ENCODE measurements at places on chromosomes 6 and 20. TPM values are rescaled to one million over a fixed set of nuclear protein-coding genes. Genes with fewer than 3 reads are reported as not detected.

DNA sequence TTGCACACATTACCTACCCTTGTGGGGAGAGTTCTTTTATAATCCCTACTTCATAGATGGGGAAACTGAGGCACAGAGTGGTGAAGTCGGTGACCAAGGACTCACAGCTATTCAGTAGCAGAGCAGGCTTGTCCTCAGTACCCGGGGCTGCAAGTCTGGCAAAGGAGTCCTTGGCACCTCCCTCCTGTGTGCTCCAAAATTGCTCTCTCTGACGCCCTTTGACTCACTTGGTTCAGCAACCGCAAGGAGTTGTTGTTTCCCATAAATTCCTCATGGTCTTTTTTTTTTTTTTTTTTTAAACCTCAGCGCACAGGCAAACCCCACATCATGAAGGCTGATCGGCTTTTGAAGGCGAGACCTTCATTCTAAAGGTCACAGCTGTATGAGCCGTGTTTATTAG lies 143.2 kb downstream of the CEBPB start:
- no peak for DNase-seq

DNA sequence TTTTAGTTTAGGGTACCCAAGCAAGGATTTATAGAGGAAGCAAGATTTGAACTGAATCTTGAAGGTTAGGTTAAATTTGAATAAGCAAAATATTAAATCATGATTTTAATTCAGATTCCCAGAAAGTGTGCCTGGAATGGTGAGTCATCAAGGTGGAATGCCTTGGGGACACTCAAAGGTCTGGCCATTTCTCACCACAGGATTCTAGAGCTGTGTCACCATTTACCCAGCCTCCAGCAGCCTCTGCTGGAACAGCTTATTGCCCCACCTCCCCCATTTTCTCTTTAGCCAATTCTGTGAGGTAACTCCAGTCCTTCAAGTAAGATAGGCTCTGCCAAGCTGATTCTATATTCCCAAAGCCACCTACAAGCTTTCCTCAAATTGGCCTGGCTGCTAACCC lies 181.4 kb downstream of the SIM1 start:
- DNase-seq: no peak

- no peak for DNase-seq
Observed at GRCh38 chr20:36507746-36508145, 33.6 kb upstream of the MYL9 start.

DNA sequence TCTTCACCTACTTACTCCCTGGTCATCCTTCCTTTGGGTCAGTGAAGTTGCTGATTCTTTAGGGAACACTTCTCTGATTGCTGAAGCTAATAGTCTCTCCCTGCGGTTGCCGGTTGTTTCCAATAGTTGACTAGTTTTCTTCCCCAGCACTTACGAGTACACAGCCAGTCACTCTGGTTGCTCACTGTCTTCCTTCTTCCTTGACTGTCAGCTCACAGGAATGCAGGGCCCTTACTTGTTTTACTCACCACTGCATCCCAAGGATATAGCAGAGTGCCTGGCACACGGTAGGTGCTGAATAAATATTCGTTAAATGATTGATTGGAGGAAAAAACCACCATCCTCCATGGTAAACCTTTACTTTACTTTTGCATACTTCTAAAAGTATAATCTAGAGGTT lies 345.0 kb downstream of the QKI start:
- DNase-seq: no peak

- no peak for DNase-seq
Observed at GRCh38 chr6:4676016-4676415, 100.2 kb upstream of the CDYL start.

GRCh38 chr20:62405981-62406513 lies 1.0 kb downstream of the CABLES2 start:
- DNase-seq: no peak

GRCh38 chr6:75551367-75551952 lies 50.2 kb upstream of the SENP6 start:
- DNase-seq: no peak

- no peak for DNase-seq
Observed at GRCh38 chr6:74936886-74937285, 269.0 kb downstream of the COL12A1 start.

GRCh38 chr6:55794136-55794812 lies 81.1 kb downstream of the BMP5 start:
- no peak for DNase-seq

DNA sequence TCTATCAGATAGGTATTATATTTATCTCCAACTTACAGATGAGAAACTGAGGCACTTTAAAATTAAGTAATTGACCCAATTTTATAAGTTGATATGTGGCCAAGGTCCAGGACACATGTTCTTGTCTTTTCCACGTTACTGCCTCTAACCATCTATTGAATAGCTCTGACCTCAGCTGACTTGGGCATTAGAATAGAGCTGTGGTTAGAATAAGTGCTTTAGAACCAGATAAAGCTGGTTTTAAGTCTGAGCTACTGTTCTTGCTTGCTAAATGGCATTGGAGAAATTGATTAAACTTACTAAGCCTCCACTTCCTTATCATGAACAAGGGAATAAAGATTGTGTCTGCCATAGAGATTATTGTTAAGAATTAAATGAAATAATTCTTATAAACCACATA lies 147.8 kb upstream of the DTNBP1 start:
- DNase-seq: no peak

DNA sequence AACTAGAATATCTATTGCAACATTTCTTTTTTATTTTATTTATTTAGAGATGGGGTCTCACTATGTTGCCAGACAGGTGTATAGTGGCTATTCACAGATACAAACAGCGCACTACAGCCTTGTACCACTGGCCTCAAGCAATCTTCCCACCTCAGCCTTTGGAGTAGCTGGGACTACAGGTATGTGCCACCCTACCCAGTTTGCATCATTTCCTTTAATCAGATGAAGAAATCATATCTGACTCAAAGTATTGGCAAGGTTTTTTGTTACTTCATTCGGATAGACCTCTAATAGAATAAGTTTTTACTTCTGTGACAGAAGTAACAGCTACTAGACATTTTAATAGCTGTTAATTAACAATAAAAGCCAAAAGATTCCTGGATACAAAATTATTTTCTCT lies 153.9 kb downstream of the CDK19 start:
- no peak for DNase-seq

GRCh38 chr6:2653369-2654032 lies 97.2 kb downstream of the MYLK4 start:
- DNase-seq: no peak

- no peak for DNase-seq
Observed at GRCh38 chr20:64100946-64101688, 6.2 kb downstream of the NPBWR2 start.

DNA sequence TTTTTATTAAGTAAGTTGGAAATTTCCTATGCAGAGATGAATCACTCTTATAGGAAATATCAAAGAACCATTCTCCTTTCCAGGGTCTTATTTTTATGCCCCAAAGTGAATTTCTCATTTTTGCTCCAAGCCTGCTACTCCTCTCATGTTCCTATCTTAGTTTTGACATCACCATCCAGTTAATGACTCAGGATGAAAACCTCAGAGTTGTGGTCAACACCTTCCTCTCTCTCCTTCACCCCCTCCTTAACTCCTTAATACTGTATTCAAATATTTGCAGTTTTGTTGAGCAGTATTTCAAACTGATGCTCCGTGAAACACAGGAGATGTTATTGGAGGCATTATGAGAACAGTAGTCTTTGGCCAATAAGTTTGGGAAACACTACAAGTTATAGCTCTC lies 64.1 kb downstream of the NRN1 start:
- no peak for DNase-seq

DNA sequence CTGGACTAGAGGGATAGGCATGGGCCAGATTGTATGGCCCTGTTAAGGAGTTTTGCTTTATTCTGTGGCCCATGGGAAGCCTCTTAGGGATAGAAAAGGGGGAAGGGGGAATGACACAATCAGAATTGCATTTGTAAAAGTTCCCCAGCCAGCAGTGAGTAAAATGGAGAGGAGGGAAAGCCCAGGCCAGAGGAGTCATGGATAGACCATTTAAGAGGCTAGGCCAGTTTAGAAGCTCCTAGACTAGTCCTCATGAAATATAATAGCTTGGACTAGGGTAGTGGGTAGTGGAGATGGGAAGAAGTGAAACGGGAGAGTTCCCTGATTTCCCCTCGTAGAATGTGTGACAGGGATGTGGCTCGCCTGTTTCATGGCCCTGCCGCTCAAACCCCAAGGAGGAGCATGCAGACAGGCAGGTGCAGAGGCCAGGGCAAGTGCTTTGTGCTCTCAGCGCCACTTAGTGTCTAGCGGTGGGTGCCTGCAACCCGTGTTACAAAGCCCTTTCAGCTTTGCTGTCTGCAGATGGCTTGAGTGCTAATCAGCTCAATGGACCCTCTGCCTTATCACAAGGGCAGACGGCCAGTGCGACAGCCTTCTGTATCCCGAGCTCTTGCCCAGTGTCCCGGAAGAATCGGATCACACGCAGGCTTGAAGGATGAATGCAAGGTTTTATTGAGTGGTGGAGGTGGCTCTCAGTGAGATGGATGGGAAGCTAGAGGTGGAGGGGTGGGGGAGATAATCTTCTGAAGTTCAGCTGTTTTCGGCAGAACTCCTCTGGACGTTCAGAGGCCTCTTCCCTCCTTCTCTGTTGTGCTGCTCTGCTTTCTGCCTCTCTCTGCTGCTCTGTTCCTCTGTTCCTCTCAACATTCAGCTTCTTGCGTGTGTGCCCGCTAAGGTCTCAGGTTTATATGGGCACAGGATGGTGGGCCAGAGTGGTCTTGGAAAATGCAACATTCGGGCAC lies 141.1 kb downstream of the CEP57L1 start:
- DNase-seq: no peak

DNA sequence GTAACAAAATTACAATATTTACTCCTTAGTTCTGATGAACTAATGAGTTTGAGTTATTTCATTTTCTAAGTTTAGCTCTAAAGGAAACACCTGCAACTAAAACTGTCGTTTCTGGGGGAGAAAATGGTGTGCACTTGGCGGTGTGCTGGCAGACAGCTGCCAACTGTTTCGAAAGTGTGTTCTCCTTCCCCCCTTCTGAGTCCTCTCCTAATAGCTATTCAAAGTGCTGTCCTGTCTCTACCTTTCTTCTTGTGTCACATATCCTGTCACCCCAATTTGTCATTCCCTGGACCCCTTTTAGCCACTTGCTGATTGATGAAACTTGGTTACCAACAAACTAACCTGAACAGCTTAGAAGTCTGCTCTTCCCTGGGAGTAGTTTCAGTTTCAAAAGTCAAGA lies 4.9 kb upstream of the UBE2J1 start:
- no peak for DNase-seq

- DNase-seq: no peak
Observed at GRCh38 chr20:45300961-45301360, 5.7 kb upstream of the RBPJL start.

GRCh38 chr6:163459007-163459406 lies 44.5 kb downstream of the QKI start:
- DNase-seq: no peak

- DNase-seq: no peak
Observed at GRCh38 chr6:163346497-163346961, 68.0 kb upstream of the QKI start.

- no peak for DNase-seq
Observed at GRCh38 chr6:117167520-117168271, 97.7 kb upstream of the VGLL2 start.

DNA sequence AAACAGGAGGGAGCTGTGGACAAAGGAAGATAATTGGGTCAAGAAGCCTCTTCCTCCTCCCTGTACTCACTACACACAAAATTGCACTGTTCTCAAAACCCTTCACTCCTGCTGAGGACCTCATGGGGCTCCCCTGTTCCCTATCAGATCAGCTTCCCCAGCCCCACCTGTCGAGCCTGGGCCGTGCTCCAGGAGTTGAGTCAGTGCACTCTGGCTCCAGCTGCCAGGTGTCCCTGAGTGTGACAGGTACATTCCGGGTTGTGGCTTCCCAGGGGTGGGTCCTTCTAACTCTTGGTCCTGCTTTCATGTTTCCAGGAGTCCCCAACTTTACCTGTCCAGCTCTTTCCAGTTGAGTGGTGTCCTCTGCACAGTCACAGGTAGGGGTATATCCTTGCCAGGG lies 8.4 kb downstream of the RAB5IF start:
- DNase-seq: no peak

GRCh38 chr20:59016795-59017492 lies 2.3 kb upstream of the TUBB1 start:
- DNase-seq: no peak

DNA sequence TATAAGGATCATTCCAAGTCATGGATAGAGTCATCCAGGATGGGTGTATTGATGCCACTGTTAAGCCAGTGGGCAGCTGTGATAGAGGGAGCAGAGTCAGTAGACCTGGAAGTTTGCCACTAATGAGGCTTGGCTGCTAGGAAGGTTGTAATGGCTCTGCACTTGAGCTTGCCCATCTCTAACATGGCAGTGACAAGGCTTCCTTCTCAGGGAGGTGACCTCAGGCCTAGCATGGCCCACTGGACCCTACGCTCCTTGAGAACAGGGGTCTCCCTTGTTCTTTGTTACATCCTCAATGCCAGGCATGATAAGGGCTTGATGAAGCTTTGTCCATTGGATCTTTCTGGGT lies 155.1 kb downstream of the CD83 start:
- no peak for DNase-seq

GRCh38 chr6:132298344-132298949 lies 102.8 kb downstream of the MOXD1 start:
- no peak for DNase-seq

GRCh38 chr6:104404377-104404776 lies 455.3 kb downstream of the HACE1 start:
- DNase-seq: no peak

The CGA gene
- total RNA-seq: not detected

The PDCD2 gene
- total RNA-seq: 36.6 TPM

The GNMT gene
- 1.2 TPM for total RNA-seq

The HECA gene
- 42.0 TPM for total RNA-seq

The KHDC1L gene
- not detected for total RNA-seq

The SEL1L2 gene
- 0.46 TPM for total RNA-seq

The MTFR2 gene
- not detected for total RNA-seq

The SLC4A11 gene
- 0.47 TPM for total RNA-seq

The C20orf96 gene
- 4.6 TPM for total RNA-seq

The GSTA2 gene
- not detected for total RNA-seq

The SLC16A10 gene
- 4.2 TPM for total RNA-seq

The VEGFA gene
- total RNA-seq: 246 TPM

The CFAP206 gene
- total RNA-seq: 0.47 TPM

The SALL4 gene
- not detected for total RNA-seq

The TNNC2 gene
- total RNA-seq: 0.44 TPM

The MEP1A gene
- total RNA-seq: not detected

The RIPOR3 gene
- 2.1 TPM for total RNA-seq

The CLIC5 gene
- total RNA-seq: 272 TPM

The GFOD1 gene
- 48.0 TPM for total RNA-seq

The SUMO4 gene
- total RNA-seq: 0.27 TPM

The TSBP1 gene
- not detected for total RNA-seq

The DCDC2 gene
- total RNA-seq: not detected

The FANCE gene
- 2.9 TPM for total RNA-seq
